Naive thymus-derived CD8-positive, alpha-beta T cell (primary cell): ENCODE measurements at places on chromosomes 11 and 22. TPM values are rescaled to one million over a fixed set of nuclear protein-coding genes. Genes with fewer than 3 reads are reported as not detected.

Gene MMP11
- total RNA-seq, result 3.8 TPM

Gene NPAT
- 75.8 TPM for total RNA-seq

Gene PRDX5
- 51.5 TPM for total RNA-seq

Gene SYT12
- not detected for total RNA-seq

Gene FOLR3
- total RNA-seq, result not detected

Gene EFEMP2
- total RNA-seq, result 15.2 TPM

Gene MMP27
- not detected for total RNA-seq

Gene YPEL4
- 14.6 TPM for total RNA-seq

Gene CBX6
- 66.7 TPM for total RNA-seq

Gene IFTAP
- total RNA-seq, result 2.4 TPM

Gene OR5P2
- not detected for total RNA-seq

Gene SCGB1D2
- total RNA-seq, result not detected

Gene RTN4RL2
- total RNA-seq, result not detected

Gene MLC1
- 0.36 TPM for total RNA-seq

Gene OR52A1
- not detected for total RNA-seq

Gene PLAAT4
- total RNA-seq, result 97.8 TPM

Gene C22orf15
- total RNA-seq, result 4.1 TPM

Gene FZD4
- total RNA-seq, result not detected

Gene NOX4
- total RNA-seq, result not detected

Gene OR5A1
- not detected for total RNA-seq

Gene ZNF214
- total RNA-seq, result not detected

Gene DMC1
- total RNA-seq, result 0.73 TPM

Gene OR8G5
- total RNA-seq, result not detected

Gene SART1
- total RNA-seq, result 91.9 TPM

Gene KCNJ11
- 0.26 TPM for total RNA-seq

Gene RFPL1
- not detected for total RNA-seq

Gene C11orf87
- not detected for total RNA-seq

Gene MPZL2
- 2.8 TPM for total RNA-seq

Gene TENM4
- total RNA-seq, result not detected

Gene HMOX1
- 3.1 TPM for total RNA-seq

Gene CLTCL1
- total RNA-seq, result 1.4 TPM

Gene GNB1L
- total RNA-seq, result 11.0 TPM

Gene GPHA2
- 0.55 TPM for total RNA-seq

Gene KRTAP5-10
- not detected for total RNA-seq
